ENCODE measurements at places on chromosomes 1 and 21.

DNA sequence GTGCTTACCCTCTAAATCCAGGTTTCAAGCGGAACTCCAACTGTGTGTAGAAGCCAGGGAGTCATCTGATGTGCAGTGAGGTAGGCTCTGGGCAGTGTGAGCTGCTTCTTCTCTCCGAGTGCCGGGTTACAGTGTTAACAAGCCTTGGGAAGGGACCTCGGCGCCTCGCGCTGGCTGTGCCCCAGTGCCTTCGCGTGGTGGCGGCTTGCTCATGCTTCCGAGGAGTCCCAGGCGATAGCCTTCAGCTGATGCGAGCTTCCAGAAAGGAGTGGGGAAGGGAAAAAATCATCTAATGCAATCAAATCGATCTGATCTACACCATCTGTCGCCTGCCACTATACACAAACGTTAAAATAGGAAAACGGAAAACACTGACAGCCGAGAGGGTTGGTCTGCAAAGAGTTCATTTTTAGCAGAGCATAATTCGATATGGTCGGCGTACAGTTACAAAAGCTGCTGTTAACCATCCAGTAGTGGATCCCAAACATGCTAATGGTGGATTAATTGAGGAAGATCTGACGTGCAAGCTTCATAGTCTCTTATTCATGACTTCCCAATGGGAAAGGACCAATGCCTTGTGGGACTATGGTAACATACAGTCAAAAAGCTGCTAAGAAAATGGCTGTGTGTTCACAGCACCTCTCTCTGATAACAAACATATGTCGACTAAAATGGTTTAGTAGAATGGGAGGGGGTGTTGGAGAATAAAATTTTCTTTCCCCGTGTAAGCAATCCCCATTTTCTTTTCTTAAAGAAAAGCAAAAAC, 128.7 kb upstream of the DPYD start:
- DNase-seq, result peak; percentile 29

DNA sequence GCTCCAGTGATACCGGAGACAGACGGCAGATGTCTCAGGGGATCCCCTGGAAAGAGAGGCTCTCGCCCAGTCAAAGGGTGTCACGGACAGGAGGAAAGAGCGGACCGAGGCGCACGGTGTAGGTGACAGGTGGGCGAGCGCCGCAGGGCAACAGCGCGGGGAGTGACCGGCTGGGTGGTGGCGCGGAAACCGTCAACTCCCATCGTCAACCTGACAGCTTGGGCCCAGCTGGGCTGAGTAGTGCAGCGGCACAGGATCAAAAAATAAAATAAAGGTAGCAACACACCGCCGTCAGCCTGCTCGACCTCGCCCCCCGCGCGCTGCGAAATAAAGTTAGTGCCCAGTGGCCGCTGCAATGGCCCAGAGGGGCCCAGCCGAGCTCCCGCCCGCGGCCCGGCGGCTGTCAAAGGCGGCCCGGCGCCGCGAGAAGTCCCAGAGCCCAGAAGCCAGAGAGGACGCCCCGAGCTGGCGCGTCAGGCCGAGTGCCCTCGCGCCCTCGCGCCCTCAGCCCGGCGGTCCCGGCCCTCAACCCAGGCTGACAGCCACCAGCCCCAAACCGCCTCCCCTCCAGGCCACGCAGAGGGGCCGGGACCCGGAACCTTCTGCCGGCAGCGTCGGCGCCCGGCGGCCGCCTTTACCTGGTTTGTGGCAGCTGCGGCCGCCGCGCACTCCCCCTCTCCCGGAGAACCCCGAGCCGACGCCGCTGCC, at the start of gene LYST:
TSS of gene LYST (minus strand) at position 702 of the 708 bp plus-strand sequence. CDS start 36,489 bp downstream, outside the sequence.
- DNase-seq, result peak; percentile 46

- no peak for DNase-seq
Measured at GRCh38 chr1:178192686-178193085, 98.8 kb downstream of the RASAL2 start.

DNA sequence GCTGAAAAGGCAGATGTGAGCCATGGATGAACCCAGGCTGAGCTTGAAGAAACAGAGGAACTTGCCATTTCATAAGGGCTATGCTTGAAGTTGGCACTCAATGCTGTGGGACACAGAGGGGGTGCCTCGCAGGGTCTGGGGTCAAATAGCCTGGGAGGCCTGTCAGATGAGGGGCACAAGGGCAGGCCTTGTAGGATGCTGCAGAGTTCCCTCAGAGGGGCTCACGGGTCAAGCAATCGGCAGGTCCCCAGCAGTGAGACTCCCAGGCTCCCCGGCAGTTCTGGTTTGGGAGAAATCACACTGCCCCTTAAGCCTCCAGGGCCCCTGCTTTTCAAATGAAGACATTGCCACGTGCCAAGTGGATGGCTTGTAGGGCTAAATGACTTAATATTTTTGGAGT, 116.7 kb upstream of the GRIK3 start:
- DNase-seq, result no peak

- no peak for DNase-seq
Measured at GRCh38 chr21:36557316-36557715, 77.4 kb upstream of the CLDN14 start.

- no peak for DNase-seq
Measured at GRCh38 chr1:235782601-235783000, 84.1 kb downstream of the LYST start.
